ENCODE measurements at places on chromosomes 7 and 10.

GRCh38 chr10:42975558-42976340 is 101.1 kb upstream of the RET start:
- DNase-seq, result no peak

DNA sequence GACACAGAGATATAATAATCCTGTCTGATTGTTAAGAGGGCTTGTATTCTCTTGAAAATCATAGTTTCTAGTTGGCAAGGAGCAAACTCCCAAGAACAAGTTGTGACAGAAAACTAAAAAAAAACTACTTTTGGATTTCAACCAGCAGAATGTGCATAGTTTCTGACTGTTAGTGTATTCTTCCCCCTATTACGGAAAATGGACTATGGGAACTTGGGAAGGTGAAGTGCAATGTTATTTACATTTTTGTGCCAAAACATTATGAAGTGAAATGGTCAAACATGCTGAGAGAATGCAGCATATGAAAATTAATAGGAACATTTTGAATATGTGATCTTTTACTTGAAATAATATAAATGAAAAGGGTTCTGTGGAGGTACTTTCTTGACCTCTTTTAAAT is 660.8 kb downstream of the SUGCT start:
- DNase-seq, result no peak

DNA sequence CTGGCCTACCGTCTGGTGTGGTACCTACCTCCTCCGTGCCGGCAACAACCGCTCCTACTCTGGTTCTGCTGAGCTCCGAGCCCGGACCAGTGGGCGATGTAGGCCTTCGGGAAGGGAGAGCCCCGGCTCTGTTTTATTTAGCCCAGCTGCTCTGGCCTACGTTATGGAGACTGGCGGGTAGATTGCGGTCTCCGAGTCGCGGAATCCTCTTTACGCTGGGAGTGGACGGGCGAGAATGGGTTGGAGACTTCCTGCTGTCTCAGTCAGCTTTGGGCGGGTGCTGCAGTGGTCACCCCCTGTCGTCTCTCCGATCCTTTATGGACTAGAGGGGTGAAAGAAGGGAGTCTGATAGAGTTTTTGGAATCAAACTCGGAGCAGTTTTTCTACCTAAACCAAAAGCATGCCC is 406 bp downstream of the CBLL1 start:
- no peak for DNase-seq

DNA sequence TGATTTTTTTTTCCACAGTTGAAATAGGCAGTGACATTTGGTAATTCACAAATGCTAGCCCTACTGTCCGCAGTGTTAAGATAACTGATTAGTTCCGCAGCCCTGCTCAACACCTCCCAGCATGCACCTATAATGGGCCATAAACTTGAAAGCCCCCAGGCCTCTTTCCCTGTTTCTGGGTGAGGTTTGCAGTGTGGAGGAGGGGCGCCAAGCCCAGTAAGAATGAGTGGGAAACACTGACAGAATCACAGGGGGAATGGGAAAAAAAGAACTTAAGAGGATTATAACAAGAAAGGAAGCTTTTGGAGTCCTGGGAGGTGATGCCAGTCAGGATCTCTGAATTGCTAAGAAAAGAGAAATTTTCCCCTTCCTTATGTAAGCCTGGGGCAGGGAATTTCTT is 39.6 kb upstream of the SP8 start:
- DNase-seq, result no peak

DNA sequence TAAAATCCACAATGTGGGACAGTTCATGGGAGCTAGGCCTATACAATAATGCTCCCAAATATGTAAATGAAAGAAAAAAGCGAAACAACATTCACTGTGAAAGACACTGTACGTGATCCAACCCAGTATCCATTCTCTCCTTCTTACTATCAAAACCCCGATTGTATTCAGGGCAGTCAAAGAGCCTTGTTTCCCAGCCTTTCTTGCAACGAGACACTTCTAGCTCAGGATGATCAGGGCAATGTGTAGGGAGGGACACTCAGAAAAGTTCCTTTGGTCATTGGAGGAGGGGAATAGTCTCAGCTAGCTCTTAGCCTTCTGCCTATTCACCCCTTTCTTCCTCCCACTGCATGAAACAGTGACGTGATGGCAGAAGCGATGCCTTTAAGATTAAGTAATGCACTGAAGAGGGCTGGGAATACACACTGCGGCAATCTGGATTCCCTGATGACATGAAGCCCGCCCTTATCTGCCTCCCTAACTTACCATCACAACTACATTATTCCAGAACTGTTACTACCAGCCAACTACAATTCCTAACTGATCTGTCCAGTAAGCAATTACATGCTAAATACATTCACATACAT is 27.3 kb downstream of the UBE2H start:
- no peak for DNase-seq

DNA sequence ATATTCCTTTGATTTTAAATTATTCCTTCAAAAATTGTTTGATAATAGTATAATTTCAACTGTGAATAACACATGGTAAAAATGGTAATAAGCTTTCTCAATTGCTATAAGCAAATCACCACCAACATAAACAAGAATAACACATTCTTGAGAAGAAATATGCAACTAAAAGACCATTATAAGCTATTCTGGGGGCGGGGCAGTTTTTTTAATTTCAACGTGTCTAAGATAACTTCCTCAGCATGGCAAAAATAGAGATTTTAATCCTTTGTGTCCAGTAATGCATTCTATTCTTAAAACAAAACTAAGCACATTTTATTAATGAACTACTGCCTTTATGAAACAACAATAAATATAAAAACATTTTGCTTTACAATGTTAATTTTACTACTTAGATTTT is 1.5 kb downstream of the DNAJC12 start:
- no peak for DNase-seq

DNA sequence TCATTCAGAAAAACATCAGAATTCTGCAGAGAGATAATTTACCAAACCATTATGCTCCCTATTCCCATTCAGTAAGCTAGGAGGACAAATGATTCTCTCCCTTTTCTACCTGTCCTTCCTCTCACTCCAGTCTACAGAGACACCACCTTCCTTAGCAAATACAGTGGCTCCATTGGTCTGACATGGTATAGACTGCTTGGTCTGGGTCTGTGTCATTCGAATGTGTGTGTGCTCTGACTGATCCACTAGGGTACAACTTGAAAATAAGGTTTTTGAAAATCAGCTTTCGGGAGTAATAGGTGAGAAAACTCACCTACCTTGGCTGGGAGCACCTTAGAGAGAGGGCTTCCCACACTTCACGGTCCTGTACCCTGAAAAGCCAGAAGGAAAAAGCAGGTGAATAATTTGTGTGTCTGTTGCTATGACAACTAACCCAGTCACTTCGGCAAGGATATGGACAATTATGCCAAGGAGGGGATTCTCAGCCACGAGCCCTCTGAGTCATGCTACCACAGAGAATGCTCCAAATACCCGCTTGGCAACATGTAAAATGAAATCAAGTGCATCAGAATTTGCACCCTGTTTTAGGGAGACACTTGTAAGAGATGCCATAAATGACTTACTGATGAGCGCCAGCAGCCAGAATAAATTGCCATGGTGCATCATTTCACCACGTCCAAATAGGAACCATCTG is 114.5 kb upstream of the PRKCQ start:
- DNase-seq, result no peak

- DNase-seq, result no peak
Measured at GRCh38 chr7:101589052-101589451, 40.0 kb downstream of the MYL10 start.

- DNase-seq, result no peak
Measured at GRCh38 chr10:126294451-126294850, 93.8 kb downstream of the ADAM12 start.

DNA sequence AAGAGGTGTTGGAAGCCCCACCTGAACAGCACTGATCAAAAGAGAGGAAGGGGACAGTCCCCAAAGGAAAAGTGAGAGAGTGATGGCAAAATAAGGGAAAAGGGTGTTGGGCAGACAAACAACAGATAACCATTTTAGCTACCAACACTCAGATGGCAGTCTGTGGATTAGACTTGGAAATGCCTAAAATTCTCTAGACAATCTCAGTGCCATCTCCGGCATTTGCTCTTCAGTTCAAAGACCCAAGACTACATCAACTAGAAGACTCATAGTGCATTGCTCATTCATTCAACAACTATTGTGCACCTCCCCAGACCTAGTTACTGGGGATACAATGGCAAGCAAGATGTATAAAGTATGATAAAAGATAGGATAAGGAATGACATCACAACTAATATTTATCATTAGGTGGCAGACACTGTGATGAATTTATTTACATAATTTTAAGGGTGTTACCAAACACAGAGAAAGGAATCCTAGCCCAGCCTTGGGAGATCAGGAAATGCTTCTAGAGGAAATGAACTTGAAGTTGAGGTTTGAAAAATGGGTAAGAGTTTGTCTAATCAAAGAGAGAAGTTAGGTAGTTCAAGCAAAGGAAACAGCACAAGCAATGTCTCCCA is 109.3 kb upstream of the ARID5B start:
- no peak for DNase-seq

DNA sequence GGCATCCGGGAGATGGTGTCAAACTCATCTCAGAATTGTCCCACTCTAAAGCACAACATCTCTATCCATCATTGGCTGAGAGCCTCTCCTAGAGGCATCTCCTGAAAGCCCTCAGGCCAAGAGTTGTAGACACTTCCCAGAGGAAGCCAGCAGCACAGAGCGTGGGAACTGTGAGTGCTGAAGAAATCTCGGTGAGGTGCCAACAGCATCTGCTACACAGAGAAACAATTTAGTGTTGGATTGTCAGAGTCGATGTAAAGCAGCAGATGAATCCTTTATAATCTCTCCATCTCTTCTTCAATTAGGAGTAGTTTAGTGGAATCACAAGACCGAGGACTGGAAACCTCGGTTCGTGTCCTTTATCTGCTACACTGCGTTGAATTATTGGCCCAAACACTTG is 172.2 kb downstream of the C7orf25 start:
- DNase-seq, result no peak

DNA sequence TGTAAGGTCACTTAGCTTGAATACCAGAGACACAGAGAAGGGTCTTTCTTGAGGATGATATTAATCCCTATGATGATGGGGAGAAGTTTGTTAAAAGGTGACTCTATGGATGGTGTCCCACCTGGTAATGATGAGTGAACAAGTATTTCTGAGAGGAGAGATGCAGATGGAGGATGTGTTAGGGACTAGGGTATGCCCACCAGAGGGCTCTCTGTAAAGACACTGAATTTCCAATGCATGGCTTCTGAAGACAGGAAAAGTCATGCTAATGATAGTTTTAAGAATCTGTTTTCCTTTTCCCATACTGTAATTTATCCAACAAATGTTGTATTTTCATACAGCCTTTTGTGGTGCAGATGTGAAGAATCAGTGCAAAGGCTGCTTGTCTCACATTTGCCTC is 1250.9 kb upstream of the CELF2 start:
- DNase-seq, result no peak
